ENCODE measurements at places on chromosomes 6 and 20. TPM values are rescaled to one million over a fixed set of nuclear protein-coding genes. Genes with fewer than 3 reads are reported as not detected.

Gene MLN
- polyA plus RNA-seq: not detected

Gene CST7
- 0.60 TPM for polyA plus RNA-seq

Gene LHFPL5
- not detected for polyA plus RNA-seq

DNA sequence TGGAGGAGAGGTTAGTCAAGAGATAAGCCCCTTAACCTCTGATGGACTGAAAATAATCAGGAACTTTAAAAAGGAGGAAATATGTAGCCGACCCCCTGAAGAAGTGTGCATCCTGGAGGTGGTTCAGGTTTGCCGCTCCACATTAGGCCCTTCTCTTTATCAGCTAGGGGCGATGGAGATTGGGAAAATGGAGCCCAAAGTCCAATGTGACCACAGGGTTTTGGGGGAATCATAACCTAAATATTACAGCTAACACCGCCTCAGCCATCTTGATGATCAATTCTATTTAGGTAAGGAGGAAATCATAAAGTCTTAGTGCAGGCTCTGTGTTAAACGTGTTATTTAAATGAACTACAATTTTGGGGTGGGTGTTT lies 1.2 kb downstream of the OGFRL1 start:
- DNase-seq: no peak

DNA sequence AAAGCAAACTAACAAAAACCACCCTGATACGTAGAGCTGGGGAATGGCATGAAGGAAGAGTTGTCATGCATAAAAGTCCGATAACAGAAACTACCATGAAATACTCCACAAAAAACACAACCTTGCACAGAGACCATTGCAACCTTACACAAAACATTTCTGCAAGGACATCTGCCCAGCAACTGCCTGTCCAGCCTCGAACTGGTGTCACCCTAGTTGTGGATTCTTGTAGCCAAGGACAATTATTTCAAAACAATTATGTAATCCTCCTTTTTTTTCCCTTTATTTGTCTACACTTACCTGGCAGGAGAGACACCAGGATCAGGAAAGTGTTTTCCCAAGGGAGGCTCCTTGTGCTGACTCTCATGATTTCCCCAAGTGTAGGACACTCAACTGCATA lies 232.5 kb upstream of the SYNDIG1 start:
- no peak for DNase-seq

- no peak for DNase-seq
Observed at GRCh38 chr20:4227085-4227821, 211.9 kb upstream of the RNF24 start.

DNA sequence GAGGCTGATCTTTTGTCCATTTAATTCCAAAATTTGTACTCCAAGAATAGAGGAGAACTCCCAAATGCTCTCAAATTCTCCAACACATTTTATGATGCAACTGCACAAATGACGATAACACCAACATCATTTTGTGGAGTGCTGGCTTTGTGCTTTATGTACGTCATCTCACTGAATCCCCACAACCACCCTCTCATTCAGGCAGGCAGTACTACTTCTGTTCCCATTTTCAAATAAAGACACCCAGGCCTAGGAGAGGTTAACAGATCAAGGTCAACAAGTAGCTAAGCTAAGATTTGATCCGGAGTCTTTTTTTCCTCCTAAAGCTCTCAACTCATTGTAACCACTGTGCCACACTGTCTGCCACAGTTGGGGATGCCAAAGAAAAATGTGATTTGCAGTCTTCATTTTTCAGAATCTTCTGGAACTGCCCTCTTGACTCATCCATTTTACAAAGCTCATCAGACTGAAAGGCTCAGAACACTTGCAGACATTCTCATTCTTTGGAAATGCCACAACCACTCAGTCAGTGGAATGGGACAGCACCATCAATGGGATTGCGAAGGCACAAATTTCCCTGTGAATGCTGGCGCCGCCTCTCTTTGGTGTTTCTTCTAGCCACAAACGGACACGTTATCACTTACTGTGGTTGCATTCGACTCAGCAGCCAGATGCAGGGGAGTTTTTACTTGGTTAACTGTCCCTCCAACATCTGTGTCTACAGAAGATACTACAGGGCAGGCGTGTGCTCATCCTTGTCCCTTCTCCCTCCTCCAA lies 184.4 kb downstream of the GJA10 start:
- no peak for DNase-seq

DNA sequence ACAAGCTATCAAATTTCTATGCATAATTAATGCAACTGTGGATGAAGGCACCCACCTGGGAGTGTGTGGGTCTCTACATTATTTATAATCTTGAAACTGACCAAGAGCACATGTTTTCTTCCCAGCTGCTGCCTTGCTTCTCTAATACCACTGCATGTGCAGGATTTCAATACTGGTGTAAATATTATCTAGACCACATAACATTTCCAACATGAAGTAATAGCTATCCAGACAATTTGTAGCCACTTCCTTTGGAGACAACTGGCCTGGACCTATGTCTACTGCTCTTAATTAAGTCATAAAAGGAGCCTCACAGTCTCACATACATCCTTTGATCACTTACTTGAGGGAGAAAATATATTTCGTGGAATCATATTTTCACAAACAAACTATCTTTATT lies 180.7 kb downstream of the HIVEP2 start:
- DNase-seq: no peak

DNA sequence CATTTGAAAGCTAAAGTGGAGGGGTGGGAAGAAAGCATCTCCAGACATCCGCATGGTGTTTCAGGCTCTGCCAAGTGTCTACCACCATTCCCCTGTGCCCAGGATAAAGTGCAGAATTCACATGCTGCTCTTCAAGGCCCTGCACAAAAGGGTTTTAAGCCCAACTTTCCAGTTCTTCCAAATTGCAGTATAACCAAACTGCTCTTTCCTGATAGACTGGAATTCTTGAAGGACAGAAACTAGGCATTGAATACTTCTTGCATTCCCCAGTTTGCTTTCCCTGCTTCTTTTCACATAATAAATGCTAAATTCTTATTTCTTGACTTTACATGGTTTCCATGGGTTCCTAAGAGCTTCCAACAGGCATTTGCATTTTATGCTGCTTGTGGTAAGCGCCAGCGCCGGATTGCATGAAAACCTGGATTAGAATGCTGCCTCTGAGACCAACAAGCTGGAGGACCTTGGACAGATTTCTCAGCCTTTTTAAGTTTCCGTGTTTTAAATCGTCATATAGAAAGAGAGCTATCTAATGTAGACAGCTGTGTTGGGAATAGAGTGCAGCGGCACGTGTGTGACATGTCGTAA lies 7.9 kb downstream of the SOX4 start:
- DNase-seq: no peak

DNA sequence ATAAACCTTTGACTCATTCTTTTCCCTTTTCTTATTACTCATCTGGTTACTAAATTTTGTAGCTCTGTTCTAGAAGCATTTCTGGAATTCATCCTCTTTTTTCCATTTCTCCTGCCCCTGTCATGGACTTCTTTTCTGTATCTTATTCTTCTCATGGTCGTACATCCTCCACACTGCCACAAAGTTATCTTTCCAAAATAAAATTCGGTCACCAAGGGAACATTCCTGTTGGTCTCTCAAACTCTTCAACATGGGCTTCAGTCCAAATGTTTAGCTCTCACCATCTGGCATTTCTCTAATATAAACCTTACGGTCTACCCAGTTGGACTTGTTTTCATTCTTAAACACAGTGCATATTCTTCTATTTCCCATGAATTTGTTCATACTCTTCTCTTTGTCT lies 428.8 kb upstream of the ID4 start:
- peak; percentile 2 for DNase-seq

DNA sequence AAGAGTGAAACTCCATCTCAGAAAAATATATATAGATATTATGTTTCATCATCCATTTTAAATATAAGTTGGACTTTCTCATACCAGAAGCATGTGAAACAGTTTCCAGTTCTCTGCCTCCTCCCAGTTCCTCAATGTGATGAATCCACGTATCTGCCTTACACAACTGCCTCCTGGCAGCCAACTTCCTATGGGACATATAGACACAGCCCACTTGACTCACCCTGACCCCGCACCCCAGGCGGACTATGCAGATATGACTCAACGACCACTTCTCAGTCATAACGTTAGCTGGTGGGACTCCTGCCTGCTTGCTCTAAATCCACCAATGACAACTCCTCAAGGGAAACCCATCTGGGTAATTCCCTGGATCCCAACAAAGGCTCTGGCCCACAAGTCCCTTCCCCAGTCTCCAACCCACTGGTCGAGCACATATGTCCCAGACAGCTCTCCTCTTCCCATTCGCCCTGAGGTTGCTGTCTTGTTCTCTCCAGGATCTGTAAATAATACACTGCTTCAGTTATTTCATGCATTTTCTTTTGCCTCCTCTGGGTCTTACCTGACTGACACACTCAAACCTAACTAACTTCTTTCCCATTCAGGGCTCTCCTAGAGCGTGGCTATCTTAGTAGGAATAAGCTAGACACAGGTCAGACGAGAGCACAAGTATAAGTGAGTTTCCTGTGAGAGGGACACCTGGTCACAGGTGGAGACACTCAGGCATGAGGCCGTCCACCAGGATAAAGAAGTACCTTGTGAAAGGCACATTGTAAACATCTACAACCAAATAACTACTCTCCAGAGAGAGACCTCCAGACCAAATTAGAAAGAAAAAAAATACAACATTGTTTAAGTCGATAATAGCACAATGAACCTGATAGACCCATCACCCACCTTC lies 548.5 kb downstream of the CD83 start:
- DNase-seq: peak; percentile 27

- DNase-seq: no peak
Observed at GRCh38 chr6:63750400-63750799, 114.8 kb downstream of the PHF3 start.

DNA sequence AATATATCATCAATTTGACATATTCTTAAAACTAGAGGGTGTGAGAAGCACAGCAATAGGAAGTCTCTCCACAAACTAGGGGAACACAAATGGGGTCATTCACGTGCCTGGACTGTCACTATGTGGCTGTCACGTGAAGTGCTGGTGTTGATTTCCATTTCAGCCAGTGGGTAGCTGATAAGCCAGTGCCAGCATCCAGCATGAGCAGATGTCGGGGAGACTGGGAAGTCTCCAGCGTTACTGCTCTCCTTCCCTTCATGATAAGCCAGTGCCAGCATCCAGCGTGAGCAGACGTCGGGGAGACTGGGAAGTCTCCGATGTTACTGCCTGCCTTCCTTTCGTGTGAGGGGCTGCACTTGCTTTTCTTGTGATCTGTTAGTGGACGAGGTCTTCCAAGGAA lies 5.6 kb upstream of the SLC17A9 start:
- DNase-seq: no peak

- DNase-seq: peak; percentile 74
Observed at GRCh38 chr20:11274141-11274594, 600.4 kb upstream of the JAG1 start.

DNA sequence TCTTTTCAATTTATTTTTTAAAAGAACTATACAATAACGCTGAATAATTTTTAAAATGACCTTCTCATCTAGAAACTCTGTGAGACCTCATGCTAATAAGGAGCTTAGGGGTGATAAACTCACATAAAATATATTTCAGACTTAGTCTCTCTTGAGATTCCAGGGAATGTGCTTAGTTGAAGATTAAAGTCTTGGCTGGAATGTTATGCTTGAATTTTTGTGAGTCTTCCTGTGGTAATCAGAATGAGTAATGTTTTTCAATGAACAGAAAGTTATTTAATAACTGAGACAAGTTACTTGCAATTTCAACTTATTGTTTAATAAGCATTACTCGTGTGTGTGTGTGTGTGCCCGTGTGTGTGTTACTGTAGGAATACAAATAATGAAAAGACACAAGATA lies 379.9 kb upstream of the EPHA7 start:
- DNase-seq: no peak

DNA sequence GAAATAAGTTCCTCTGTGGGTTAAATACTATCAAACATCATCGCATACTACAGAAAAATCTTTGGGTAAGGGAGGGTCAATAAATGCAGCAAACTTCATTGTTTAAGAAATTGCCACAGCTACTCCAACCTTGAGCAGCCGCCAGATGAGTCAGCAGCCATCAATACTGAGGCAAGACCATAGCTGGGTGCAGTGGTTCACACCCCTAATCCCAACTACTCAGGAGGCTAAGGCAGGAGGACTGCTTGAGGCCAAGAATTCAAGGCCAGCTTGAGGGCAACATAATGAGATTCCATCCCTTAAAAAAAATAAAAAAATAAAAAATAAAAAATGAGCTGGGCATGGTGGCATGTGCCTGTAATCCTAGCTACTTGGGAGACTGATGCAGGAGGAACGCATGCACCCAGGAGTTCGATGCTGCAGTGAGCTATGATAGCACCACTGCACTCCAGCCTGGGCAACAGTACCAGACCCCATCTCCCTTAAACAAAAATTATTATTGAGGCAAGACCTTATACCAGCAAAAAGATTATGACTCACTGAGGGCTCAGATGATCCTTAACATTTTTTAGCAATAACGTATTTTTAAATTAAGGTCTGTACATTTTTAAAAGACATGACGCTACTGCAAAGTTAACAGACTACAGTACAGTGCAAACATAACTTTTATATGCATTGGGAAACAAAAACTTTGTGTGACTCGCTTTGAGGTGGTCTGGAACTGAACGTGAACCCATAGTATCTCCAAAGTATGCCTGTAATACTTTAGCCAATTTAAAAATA lies 8.8 kb downstream of the SRPK1 start:
- no peak for DNase-seq

- DNase-seq: no peak
Observed at GRCh38 chr20:40583205-40583604, 105.8 kb downstream of the MAFB start.

GRCh38 chr6:33050014-33050810 lies 23.2 kb downstream of the HLA-DPA1 start:
- no peak for DNase-seq

DNA sequence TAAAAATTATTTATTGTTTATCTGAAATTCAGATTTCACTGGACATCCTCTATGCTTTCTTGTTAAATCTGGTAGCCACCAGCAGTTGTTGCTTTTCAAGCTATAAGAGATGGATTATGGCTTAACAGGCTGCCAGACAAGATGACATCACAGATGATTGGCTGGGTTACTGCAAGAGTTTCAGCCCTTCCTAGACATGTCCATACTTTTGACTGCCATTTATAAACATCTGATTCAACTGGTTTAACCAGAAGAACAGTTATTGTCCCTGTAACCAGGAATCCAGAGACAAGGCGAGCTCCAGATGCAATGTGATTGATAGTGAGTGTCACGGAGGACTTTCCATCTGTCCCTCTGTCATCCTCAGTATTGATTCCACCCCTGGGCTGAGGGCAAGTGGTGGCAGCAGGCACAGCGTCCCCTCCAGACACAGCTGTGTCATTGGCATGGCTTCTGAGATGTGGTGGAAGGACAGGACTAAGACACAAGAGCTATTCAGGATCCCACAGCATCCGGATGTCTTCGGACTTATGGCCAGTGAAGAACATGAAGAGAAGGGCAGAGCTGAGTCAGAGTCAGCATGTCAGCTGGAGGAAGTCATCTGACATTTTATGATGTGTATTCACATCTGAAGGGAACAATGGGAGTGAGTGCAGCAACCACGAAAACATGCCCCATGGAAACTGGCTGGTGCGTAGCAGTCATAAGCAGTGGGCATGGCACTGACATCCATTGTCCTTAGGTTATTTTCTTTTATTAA lies 284.5 kb upstream of the CDYL start:
- DNase-seq: no peak

All from muscle of back (tissue), 13 donors.